Naive thymus-derived CD8-positive, alpha-beta T cell (primary cell): ENCODE measurements at places on chromosomes 7 and 10. TPM values are rescaled to one million over a fixed set of nuclear protein-coding genes. Genes with fewer than 3 reads are reported as not detected.

GRCh38 chr10:71737834-71738197, 18.2 kb upstream of the C10orf105 start:
- no peak overlapping the region for H3K4me3 ChIP-seq
- no peaks in the 10 kb centered on the region for H3K27me3 ChIP-seq
- no peaks in the 10 kb centered on the region for H3K36me3 ChIP-seq
- no peak for DNase-seq
- peaks cover 100% of the 10 kb centered on the region for H3K4me1 ChIP-seq

The ITGB8 gene
- total RNA-seq: not detected

DNA sequence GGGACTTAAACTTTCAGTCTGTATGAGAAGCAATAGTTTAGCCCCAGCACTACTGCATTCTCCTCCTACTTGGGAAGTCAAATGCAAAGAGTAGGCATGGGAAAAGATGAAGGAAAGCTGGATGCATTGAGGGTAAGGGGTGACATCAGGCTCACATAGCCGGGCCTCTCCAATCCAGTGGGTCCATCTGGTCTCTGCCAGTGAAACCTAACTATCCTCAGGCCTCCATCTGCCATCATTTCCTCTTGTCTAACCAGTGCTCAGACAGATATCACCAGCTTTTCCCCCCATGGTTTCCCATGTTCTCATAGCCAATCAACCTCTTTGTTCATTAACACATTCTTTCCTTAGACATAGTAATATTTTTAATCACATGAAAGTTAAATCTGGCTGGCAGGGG, 118.3 kb downstream of the DGKI start:
- no peaks in the 10 kb centered on the region for H3K36me3 ChIP-seq
- no peak overlapping the region for H3K4me3 ChIP-seq
- H3K4me1 ChIP-seq: no peaks in the 10 kb centered on the region
- no peak overlapping the region for H3K27ac ChIP-seq
- peaks cover 36% of the 10 kb centered on the region for H3K27me3 ChIP-seq
- DNase-seq: no peak

The FXYD4 gene
- not detected for total RNA-seq

DNA sequence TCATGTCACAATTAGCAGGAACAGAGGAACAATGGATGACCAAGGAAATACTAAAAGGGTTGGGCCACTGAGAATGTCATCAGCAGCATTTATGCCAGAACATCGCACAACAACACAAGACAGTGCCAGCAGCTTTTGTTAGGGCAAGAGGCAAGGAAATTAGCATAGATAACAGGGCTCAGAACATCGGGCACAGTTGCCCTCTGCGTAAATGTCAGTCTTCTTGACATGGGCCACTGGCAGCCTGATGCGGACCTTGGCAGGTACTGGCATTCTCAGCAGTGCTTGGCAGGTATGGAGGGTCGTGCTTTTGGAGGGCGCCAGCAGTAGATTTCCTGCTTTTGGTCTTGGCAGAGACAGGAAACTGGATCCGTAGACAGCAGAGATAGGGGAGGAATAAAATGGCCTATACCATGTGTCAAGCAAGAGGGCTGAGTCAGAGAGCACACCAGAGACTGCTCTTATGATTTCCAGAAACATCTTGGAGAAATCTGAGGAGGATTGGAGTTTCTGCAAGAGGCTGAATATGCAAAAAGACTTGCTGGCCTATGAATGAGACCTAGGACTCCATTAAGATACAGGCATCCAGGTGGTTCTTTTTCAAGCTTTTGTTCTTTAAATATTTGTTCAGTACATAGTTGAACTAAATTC, 371.5 kb upstream of the MTPN start:
- no peaks in the 10 kb centered on the region for H3K36me3 ChIP-seq
- no peaks in the 10 kb centered on the region for H3K27me3 ChIP-seq
- H3K27ac ChIP-seq: no peak overlapping the region
- no peaks in the 10 kb centered on the region for H3K4me1 ChIP-seq
- DNase-seq: no peak
- H3K4me3 ChIP-seq: no peak overlapping the region

- no peak overlapping the region for H3K27ac ChIP-seq
- no peaks in the 10 kb centered on the region for H3K36me3 ChIP-seq
- no peak for DNase-seq
- no peaks in the 10 kb centered on the region for H3K27me3 ChIP-seq
- H3K4me3 ChIP-seq: no peak overlapping the region
Measured at GRCh38 chr7:146656988-146657387, 540.4 kb downstream of the CNTNAP2 start.

DNA sequence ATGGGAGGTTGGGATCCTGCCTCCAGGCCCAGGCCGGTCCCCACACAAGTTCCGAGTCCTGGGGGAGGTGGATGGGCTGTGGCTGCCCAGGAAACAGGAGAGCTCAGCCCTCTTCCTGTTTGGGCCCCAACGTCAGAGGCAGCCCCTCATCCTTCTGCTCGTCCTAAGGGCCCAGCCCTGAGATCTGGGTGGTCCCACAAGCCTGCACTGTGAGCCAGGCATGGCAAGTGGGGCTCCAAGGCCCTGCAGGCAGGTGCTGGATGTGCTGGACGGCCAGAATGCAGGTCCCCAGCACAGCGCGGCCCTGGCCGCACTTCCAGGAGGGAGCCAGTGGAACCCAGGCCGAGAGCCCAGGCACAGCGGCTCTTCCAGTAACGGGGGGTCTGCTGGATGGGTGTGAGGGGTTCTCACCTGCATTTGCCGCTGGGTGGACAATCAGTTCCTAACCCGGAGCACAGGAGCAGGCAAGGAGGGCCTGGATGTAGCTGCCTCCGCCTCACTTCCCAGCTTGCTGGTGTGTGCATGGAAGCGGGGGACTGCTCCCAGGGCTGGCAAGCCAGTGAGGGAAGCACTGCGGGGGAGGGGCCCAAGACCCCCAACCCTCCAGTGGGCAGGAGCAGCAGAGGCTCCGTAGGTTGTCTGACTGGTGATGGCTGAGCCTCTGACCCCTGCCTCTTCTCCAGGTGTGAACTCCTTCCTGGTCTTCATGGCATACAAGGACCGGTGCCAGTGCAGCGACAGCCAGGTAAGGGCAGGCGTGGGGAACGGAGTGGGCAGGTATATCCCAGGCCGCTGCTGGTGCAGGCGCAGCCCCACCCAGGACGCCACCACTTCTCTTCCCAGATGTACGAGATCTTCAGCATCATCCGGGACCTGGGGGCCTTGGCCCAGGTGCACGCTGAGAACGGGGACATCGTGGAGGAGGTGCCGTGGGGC, 9.7 kb downstream of the DPYSL4 start:
- H3K36me3 ChIP-seq: no peaks in the 10 kb centered on the region
- no peak for DNase-seq
- H3K4me3 ChIP-seq: no peak overlapping the region
- H3K27ac ChIP-seq: no peak overlapping the region

- no peaks in the 10 kb centered on the region for H3K36me3 ChIP-seq
- H3K27ac ChIP-seq: no peak overlapping the region
- H3K27me3 ChIP-seq: peaks cover 2% of the 10 kb centered on the region
- no peak overlapping the region for H3K4me3 ChIP-seq
- no peak for DNase-seq
Measured at GRCh38 chr10:85457191-85457590, 909.4 kb downstream of the GRID1 start.

The WEE2 gene
- total RNA-seq: not detected

DNA sequence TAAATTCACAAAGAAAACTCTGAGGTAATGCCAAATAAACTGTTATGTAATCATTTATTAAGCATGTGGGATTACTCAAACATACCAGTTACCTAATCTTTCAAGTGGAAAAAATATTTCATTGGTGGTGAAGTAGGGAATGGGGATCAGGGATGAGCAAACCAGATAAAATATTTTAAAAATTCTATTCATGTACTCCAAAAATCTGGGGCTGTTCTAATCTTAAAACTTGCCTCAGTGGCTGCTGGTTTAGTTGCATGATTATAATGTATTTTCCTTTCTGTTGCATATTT, 19.5 kb downstream of the LMOD2 start:
- no peaks in the 10 kb centered on the region for H3K27me3 ChIP-seq
- no peaks in the 10 kb centered on the region for H3K4me1 ChIP-seq
- H3K4me3 ChIP-seq: no peak overlapping the region
- DNase-seq: no peak
- peaks cover 10% of the 10 kb centered on the region for H3K36me3 ChIP-seq

DNA sequence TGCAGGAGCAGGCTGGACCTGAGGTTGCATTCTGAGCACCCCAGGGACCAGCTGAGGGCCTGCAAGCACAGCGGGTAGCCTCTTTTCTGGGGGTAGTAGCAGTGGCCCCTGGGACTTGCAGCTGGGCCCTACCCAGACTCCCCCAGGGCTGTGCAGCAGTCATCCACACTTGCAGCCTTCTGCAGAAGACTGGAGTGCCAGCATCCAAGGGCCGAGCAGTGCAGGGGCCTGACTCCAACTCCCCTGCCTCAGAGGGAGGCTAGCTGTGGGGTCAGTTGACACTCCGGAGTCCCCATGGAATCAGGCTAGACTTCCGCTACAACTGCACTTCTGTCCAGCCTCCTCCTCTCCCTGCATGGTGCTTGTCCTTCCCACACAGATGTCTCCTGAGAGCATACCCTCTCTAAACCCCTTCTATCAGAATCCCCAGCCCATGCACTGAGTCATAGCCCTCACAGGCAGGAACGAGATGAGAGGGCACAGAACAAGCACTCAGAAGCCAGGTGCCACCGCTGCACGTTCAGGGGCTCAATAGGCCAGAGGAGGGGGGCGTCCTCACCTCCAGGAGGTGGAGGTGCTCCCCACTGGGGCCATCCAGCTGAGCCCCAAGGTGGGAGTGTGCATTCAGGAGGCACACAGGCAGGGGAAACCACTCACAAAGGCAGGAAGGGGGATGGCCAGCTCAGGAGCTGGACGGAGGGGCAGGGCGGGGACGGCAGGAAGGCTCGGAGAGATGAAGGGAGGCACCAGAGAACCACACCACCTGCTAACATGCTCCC, 7.5 kb downstream of the RASGEF1A start:
- H3K36me3 ChIP-seq: no peaks in the 10 kb centered on the region
- H3K27me3 ChIP-seq: peaks cover 3% of the 10 kb centered on the region
- peaks cover 6% of the 10 kb centered on the region for H3K4me1 ChIP-seq
- H3K27ac ChIP-seq: no peak overlapping the region
- no peak overlapping the region for H3K4me3 ChIP-seq

The PDK4 gene
- total RNA-seq: 2.2 TPM

GRCh38 chr7:45211958-45212357, 54.4 kb downstream of the RAMP3 start:
- H3K36me3 ChIP-seq: no peaks in the 10 kb centered on the region
- peak overlapping the region; percentile 47 for H3K4me3 ChIP-seq
- H3K27ac ChIP-seq: no peak overlapping the region
- no peaks in the 10 kb centered on the region for H3K4me1 ChIP-seq

The GPR26 gene
- total RNA-seq: not detected

GRCh38 chr7:82335927-82336326, 107.7 kb downstream of the CACNA2D1 start:
- H3K4me1 ChIP-seq: no peaks in the 10 kb centered on the region
- DNase-seq: no peak
- H3K27me3 ChIP-seq: peaks cover 1% of the 10 kb centered on the region

DNA sequence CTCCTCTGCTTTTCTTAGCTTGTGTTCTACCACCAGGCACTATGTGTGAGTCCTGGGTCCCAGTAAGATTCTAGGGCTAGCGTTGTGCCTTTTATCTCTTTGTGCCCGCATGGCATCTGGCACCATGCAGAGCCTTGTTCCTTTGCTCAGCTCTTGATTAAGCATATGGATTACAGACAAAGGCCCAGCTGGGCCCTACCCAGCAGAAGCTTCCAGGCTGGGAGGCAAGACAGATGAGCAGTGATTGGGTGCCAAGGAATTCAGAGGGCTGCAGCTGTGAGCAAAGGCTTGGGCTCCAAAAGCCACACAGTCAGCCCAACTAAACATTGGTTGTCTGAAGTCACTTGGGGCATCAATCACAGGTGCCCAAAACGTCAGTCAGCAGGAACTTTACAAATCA, 2.0 kb downstream of the ACSM6 start:
- DNase-seq: no peak
- no peak overlapping the region for H3K4me3 ChIP-seq
- peaks cover 7% of the 10 kb centered on the region for H3K27me3 ChIP-seq
- H3K4me1 ChIP-seq: no peaks in the 10 kb centered on the region

The GCC1 gene
- 20.8 TPM for total RNA-seq

DNA sequence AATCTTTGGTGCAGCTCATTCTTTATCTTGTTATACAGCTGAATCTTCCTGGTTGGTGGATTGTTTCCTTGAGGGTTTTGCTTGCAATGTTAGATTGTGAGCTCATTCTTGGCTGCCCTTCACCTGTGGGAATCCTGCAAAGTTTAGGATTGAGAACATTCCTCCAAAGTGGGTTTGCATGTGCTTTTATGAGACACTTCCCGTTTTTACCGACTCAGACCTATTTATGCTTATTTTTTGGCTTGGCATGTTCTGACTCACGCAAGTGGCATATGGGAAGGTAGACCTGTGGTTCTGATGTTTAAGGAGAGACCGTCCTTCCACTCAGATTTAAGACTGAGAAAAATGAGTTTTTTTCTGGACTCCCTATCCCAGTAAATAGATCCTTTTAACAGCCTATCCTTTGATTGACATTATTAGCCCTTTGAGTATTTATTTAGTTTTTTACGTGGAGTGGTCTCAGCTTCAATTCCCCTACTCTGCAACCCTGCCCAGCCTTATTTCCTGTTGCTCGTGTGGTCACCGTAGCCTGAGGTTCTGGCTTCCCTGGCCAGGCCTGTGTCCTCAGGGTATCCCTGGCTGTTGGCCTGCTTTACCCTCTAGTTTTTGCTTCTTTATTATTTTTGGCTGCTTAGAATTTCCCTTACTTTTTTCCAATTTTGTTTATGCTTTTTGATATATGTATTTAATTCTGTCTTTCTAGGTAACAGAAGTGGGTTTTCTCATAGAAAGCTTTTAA, 13.4 kb upstream of the PRF1 start:
- H3K4me3 ChIP-seq: no peak overlapping the region
- H3K4me1 ChIP-seq: peaks cover 59% of the 10 kb centered on the region
- H3K27me3 ChIP-seq: no peaks in the 10 kb centered on the region

- no peaks in the 10 kb centered on the region for H3K27me3 ChIP-seq
- H3K4me1 ChIP-seq: no peaks in the 10 kb centered on the region
- H3K27ac ChIP-seq: no peak overlapping the region
- no peaks in the 10 kb centered on the region for H3K36me3 ChIP-seq
- DNase-seq: no peak
Measured at GRCh38 chr7:102974366-102975236, 61.8 kb downstream of the LRRC17 start.

The ACSM6 gene
- not detected for total RNA-seq

The ADCK2 gene
- total RNA-seq: 17.1 TPM

The ANXA8L1 gene
- total RNA-seq: not detected

GRCh38 chr7:13420726-13421125, 568.7 kb downstream of the ETV1 start:
- no peaks in the 10 kb centered on the region for H3K4me1 ChIP-seq
- no peak overlapping the region for H3K4me3 ChIP-seq
- no peaks in the 10 kb centered on the region for H3K27me3 ChIP-seq
- no peak overlapping the region for H3K27ac ChIP-seq

DNA sequence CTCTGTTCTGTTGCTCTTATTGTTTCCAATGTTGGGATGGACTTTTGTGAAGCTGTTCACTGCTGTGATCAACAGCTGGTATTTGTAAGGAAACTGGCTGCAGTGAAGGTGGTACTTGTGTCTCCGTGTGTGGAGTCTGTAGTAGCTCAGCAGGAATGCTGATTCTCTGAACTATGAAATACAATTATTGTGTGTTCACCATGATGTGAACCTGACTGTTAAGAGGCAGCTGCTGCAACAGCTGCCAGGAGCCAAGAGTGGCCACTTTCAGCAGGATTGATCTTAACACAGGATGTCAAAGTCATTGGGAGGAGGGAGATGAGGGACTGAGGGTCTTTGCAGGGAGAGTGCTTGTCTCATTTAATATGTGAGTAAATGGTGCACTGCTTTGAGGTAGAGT, 13.9 kb downstream of the VSTM2A start:
- H3K27me3 ChIP-seq: peaks cover 3% of the 10 kb centered on the region
- DNase-seq: no peak
- no peaks in the 10 kb centered on the region for H3K4me1 ChIP-seq
- H3K36me3 ChIP-seq: no peaks in the 10 kb centered on the region
- H3K27ac ChIP-seq: no peak overlapping the region
